ENCODE measurements at places on chromosomes 5 and 9.

GRCh38 chr5:36417221-36417620 lies 115.5 kb upstream of the RANBP3L start:
- no peak for DNase-seq

DNA sequence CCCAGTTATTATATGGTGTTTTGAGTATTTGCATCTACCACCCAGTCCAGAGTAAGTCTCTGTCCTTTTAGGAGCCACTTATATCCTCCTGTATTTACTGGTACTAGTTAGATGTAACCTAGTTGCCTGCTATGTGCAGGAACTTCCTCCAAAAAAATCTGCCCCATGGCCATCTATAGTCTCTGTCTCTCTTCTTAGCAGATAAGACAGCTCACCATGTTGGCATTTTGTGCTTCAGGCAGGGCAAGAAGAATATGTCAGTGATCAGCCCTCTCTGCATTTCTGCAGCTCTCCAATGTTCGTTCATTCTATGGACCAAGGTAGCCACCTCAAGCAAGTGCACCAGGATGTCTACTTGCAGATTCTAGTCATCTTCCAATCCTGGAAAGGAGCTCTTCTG lies 446.5 kb downstream of the TLE1 start:
- no peak for DNase-seq

GRCh38 chr9:126614455-126615244 lies 922 bp downstream of the LMX1B start:
- DNase-seq: no peak

DNA sequence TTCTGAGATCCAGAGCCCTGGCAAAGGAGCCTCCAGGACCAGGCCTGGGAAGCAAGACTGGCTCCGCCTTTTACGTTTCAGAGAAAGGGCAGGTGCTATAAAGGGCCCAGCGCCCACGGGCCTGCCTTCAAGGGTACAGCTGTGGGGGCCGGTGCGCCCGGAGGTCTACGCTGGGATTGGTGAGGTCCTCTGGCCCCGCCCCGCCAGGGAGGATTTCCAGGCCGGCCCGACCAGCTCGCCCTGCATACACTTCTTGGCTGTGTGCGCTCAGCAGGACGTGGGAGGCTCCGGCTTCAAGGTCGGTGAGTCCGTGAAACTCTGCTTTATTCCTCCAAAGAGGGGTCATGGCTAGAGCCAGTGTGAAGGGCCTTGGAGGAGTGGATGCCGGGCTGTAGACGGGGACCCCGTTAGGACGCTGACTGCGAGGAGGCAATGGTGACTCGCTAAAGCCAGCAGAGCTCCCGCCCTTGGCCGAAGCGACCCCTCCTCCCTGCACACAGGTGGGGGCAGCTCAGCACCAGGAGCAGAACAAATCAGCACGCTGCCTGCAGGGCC lies at the start of gene CKMT2:
Gene CKMT2, plus strand, starts transcription at position 243 of the 555 bp plus-strand sequence. CDS start 17,811 bp downstream, outside the sequence.
- peak; percentile 24 for DNase-seq

DNA sequence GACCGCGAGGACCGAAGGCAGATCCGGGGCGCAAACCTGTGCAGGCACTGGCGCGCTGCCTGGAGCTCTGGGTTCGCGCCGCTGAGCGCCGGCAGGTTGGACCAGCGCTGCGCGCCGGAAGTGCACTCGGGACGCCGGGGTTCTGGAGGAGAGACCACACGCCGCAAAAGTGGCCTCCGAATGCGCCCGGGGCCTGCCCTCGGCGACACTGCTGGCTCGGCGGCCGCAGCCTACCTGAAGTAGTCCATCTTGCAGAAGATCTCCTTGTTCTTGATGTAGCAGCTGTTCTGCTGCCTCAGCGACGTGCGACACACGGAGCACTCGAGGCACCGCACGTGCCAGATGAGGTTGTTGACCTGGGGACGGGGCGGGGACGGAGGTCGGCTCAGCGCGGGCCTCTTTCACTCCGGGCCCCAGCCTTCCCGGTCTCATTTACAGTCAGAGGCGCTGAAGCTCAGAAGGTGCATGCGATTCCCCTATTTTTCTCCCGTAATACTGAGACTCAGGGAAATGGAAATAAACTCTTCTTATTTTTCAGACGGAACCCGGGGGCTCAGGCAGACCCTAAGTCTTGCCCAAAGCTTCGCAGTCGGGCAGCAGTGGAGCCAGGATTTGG lies 2.5 kb downstream of the LHX6 start:
- DNase-seq: no peak

DNA sequence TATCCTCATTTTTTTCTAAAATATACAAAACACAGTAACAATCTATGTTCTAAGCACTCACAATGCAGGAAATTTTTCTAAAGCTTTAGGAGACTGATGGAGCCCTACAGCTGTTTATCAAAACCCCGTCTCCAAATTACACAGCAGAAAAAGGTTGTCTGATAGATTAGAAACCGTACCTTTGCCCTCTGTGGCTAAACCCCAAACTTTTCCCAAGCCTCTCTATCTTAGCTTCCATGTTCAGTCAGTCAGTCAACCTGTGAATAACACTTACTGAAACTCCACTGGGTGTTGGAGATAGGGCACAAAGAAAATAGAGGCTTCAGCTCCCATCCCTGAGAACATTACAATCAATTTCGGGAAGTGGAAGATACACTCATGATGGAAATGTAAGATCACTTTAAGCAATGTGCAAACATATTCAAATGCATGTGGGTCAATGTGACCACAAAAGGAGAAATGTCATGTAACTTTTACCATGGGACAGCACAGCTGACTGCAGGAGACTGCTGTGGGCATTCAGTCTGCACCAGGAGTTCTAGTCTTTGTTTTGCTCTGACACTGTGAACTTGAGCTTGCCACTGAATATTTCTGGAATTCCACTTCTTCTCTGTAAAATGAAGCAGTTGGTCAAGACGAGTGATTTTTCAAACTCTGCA lies 279.5 kb upstream of the PIK3R1 start:
- DNase-seq: no peak

GRCh38 chr9:77606526-77606925 lies 41.6 kb downstream of the GNA14 start:
- no peak for DNase-seq

DNA sequence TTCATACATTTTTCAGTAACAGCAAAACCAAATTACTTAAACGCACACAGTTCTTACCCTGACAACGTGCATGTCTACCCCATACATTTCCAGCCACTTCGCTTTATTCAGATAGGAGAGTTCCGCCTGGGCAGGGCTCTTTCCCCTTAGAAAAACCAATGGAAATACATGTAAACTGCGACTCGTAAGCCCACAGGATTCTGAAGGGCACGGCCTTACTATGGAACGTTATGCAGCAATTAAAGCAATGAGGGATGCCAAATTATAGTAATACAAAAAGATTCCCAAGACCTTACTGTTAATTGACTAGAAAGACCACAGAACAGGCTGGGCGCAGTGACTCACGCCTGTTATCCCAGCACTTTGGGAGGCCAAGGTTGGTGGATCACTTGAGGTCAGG lies 64.5 kb downstream of the EPB41L4B start:
- no peak for DNase-seq

DNA sequence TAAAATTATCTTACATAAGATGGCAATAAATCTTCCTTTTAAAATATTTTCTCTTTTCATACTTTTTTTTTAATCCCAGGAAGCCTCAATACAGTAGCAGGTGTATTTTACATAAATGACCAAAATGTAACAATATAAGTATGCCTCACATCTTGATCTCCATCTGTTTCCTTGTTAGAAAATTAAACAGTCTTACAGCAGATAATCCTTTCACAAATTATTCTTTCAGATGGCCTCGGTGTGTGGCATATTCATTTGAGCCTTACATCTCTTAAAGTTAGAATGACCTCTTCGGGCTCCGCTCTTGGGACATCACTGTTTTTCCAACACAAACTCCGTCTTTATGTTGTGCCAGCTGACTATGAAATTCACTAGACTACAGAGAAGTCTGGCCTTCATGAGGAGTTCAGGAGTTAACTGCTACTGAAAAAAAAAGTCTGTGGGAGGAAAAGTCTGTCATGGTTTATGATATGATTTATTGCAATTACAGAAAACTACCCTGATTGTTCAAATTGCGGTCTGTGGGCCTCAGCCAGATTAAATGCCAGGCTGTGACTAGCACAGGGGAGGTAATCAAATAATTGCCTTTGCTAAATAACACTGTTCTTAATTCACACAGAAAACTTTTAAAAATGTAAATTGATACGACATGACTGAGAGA lies 292.9 kb upstream of the PUM3 start:
- no peak for DNase-seq

- DNase-seq: peak; percentile 30
Measured at GRCh38 chr5:78888580-78889368, 96.3 kb downstream of the ARSB start.

- DNase-seq: peak; percentile 34
Measured at GRCh38 chr9:79213417-79214125, 358.2 kb upstream of the TLE4 start.

GRCh38 chr5:22918511-22918910 lies 65.4 kb upstream of the CDH12 start:
- no peak for DNase-seq

GRCh38 chr5:141557681-141558136 lies 61.1 kb downstream of the DIAPH1 start:
- DNase-seq: peak; percentile 100

DNA sequence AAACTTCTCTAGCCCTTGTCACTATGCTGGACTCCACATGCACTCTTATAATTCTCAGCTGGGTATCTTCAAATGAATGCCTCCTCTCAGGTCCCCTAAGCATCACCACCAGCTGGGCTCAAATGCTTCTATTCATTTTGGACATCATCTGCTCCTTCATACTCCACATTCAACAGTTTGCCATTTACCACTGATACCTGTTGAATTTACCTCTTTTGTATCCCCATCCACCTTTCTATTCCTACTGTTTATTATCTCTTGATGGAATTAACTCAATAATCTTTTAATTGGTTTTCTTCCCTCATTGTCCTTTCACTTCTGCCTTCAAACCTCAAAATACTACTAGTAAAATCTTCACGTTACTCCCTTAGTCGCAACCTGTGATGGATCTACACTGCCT lies 14.5 kb downstream of the RANBP6 start:
- no peak for DNase-seq

DNA sequence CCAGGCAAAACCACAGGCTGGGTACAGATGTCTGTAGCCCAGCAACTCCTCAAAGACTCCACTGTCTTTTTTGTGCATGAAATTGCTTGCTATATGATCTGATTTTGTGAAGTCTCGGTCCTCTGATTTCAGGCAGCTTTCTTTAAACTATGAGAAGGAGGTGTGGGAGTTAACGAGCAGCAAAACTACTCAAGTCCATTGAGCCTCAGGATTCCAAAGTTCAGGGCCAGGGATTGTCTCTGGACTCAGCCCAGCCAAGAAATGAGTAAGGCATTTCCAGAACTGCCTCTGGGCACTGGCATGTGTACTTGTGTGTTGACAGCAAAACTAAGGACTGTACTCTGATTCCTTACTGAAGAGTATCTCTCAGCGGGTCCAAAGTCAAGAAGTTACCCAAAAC lies 53.4 kb upstream of the GLIS3 start:
- DNase-seq: no peak

DNA sequence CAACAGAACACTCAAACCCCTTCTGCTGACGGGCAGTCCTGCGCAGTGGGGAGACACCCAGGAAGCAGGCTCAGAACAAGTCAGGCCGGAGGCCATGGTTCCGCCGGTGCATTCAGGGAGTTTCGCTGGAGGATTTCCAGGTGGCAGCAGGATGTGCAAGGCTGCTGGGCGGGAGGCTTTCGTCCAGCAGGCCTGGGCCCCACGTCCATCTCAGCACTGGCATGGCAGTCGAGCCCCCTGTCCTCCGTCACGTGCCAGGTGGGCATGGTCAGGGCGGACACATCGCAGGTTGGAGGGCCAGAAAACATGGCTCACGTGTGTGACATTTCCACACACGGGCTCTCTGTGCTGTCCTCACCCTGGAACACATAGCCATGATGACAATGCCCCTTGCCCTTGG lies 299.9 kb upstream of the IRX2 start:
- DNase-seq: no peak

DNA sequence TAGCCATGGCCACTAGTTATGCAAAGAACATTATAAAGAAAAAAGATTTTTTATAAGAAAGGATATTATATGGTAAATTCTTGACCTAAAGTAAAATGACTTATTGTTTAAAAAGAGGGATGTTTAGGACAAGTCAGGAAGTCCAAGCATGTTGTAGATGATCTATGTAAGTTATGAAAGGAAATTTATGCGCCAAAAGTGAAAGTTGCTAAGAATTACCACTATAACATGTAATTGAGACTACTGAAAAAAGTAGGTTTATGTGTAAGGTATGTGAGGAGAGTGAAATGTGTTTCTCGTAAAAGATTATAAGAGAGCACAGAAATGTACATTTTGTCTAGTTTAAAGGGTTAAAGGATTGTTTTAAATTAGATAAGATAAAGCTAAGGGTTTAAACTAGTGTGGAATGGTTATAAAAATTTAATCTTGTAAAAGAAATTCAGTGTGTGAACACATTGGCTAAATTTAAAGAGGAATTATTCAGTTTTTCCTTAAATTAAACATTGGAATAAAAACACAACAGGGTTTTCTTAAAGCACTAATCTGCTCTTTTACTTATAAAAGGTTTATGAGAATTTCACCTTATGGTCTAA lies 1100.4 kb upstream of the EDIL3 start:
- no peak for DNase-seq

DNA sequence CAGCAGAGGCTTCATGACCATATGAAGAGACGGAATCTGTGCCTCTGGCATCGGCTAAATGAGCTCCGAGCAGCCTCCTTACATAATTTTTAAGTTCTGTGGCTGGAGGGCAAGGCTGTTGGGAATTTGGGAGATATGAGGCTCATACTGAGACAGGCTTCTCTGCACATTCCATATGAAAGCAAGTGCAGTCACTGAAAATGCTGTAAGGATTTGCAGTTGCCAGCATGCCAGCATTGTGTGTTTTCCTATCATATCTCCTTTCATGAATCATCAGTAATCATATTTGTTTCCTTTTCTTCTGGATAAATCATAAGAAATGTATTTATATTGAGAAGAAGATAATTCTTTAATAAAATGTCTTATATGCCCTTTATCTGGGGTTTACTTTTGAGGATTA lies 775.4 kb downstream of the SEMA5A start:
- DNase-seq: peak; percentile 65

DNA sequence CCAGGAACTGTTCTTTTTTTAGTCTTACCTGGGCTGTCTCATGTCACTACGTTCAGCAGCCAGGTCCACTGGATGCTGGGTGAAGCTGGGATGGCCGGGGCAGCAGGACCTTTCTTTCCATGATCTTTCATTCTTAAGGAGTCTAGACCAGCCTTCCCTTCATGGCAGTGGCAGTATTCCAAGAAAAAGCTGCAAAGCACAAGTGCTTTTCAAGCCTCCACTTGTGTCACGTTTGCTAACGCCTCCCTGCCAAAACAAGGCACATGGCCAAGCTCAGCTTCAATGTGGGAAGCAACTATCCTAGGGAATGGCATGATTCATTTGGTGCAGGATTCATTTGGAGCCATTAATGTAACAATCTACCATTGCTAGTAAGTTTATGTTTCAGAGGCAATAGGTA lies 94.8 kb downstream of the RCL1 start:
- DNase-seq: peak; percentile 68

DNA sequence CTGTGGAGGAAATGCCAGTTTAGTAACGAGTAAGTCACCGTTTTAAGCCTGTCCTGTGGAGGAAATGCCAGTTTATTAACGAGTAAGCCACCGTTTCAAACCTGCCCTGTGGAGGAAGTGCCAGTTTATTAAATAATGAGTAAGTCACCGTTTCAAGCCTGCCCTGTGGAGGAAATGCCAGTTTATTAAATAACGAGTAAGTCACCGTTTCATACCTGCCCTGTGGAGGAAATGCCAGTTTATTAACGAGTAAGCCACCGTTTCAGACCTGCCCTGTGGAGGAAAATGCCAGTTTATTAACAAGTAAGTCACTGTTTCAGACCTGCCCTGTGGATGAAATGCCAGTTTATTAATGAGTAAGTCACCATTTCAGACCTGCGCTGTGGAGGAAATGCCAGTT lies 18.9 kb upstream of the PDCD6 start:
- DNase-seq: no peak

GRCh38 chr5:119852140-119852539 lies 222.8 kb downstream of the FAM170A start:
- DNase-seq: no peak
